ENCODE measurements at places on chromosomes 3 and 15.
A peak's percentile ranks its signal among the peaks of the same experiment; 100 is the strongest.

DNA sequence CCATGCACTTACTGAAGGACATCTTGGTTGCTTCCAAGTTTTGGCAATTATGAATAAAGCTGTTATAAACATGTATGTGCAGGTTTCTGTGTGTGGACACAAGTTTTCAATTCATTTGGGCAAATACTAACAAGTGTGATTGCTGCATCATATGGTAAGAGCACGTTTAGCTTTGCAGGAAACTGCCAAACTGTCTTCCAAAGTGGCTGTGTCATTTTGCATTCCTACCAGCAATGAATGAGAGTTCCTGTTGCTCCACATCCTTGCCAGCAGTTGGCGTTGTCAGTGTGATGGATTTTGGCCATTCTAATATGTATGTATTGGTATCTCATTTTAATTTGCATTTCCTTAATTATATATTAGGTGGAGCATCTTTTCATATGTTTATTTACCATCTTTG is 280.1 kb downstream of the SV2B start:
- DNase-seq: no peak

DNA sequence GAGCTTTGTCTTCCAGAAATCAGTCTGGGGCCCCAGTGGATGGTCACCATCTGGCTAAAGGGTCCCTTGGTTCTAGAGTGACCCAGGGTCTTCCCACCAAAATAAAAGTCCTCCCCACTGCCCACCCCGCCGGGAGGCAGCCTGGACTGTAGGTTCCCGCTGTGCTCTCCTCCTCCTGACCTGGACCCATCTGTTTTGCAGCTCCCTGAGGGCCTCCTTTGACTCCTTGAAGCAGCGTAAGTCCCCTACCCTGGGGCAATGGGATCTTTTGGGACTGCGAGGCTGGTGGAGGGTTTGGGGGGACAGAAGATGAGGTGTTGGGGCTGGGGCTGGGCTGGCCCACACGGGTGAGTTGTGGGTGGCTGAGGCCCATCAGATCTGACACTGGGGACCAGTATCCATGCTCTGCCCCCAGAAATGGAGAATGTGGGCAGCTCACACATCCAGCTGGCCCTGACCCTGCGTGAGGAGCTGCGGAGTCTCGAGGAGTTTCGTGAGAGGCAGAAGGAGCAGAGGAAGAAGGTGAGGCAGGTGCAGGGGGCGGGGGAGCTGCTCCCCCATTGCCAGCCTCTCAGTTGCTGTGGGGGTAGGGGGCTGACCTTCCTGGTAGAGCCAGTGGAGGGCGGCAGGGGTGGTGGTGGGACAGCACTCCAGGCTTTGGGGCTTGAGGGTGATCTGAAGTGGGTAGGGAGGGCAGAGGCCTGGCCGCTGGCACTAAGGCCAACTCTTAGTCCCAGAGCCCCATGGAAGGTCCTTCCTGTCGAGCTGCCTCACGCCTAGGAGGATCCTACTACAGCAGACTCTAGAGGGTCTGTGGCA is 30.4 kb downstream of the PSTPIP1 start:
- no peak for DNase-seq

- no peak for DNase-seq
These were observed 7.1 kb downstream of the CLRN1 start for GRCh38 chr3:150965436-150965835.

- DNase-seq: no peak
These were observed 69.2 kb downstream of the MEIS2 start for GRCh38 chr15:37031198-37031597.

DNA sequence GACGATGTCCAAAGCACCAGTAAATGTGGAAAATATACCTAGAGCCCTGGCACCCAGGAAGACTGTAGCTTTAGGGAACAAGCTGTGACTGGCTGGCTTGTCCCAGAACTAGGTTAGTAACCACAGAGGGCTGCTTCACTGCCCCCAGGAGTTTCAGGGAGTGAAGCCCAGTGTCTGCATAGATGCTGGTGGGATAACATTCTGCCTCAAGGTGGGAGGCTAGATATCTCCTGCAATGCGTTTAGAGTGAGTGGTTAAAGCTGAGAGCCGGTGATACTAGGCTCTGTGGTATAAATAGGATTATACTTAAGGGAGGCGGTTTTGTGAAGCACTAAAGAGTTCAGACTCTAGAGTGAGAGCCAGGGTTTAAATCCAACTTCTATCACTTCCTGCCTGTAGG is 11.7 kb upstream of the CP start:
- no peak for DNase-seq

DNA sequence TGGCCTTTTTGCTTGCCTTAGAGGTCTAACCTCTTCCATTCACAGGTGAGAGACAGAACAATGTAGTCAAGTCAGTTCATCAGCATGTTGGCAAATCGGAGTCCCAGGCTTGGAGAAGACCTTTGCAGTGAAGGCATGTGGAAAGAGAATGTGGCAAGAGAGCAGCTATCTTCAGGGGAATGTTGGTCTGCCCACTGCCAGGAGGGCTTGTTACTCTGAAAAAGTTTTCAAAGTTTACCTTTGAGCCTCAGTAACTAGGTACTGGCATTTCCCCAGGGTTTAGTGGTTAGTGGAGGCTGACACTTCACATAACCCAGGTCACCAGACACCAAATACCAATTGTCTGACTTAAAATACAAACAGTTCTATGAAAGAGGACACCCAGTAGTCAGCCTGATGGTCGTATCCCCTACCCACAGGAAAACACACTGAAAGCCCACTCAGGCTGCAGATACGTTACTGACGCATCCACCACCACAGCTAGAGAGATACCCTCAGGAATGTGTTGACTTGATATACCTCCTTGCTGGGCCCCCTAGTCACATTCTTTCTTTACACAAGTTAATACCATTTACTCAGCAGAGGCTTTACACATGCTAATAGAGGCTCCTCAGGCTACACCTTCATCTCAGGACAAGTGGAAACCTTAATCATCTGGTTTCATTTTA is 9.7 kb upstream of the ARID3B start:
- no peak for DNase-seq

GRCh38 chr3:98432575-98432974 is 30.4 kb upstream of the OR5K1 start:
- no peak for DNase-seq

DNA sequence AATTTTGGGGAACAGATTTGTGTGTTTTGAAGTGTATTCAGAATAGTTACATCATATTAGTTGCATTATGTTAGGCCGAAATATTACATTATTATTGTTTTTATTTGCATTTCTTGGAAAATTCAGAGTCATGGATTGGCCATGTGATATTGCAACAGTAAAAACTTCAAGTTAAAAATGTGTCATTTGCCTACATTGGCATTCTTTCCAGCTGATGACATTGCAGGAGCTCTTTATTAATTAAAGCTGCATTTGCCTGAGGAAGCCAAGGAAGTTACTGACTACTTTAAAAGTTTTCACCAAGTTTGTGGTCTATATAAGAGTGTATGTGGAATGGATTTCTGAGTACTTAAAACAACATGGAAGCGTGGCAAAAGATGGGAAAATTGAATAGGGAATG is 726.4 kb upstream of the SGO1 start:
- no peak for DNase-seq

DNA sequence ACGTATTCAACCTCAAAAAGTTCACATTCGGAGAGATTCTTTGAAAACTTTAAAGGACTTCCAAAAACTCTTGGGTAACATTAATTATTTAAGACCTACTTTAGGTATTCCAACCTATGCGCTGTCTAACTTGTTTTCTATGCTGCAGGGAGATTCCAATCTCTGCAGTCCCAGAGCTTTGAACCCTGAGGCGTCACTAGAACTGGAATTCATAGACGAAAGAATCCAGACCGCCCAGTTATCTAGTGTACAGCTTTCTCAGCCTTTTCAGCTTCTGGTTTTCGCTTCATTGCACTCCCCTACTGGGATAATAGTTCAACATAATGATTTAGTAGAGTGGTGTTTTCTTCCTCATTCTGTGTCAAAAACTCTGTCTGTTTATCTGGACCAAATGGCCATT is 711.3 kb downstream of the ROBO1 start:
- no peak for DNase-seq

DNA sequence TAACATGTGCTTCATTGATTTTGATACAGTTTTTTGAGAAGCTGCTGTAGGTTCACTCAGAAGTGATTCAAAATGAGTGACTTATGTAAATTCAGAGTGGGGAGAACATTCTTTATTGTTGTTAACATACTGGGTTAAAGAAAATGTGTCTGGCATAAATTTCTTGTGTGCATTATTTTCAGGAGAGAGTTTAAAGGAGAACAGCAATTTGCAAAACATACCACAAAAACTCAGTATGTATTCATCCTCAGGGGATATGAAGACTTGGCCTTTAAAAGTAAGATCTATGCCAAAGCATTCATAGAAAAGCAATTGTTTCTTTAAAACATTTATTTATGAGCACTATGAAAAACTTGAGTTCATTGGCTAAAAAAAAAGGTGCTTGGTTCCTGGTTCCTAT is 1089.8 kb downstream of the ROBO2 start:
- DNase-seq: no peak

DNA sequence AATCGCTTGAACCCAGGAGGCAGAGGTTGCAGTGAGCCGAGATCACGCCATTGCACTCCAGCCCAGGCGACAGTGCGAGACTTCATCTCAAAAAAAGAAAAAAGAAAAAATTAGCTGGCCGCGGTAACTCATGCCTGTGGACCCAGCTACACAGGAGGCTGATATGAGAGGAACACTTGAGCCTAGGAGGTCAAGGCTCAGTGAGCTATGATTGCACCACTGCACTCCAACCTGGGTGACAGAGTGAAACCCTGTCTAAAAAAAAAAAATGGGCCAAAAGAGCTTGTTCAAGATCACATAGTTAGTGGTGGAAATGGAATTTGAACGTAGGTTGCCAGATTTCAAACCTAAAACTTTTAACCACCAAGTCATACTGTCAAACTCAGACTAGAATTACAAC is 46.2 kb upstream of the PPP4R2 start:
- DNase-seq: no peak

GRCh38 chr3:64368257-64369020 is 143.2 kb upstream of the PRICKLE2 start:
- DNase-seq: no peak

DNA sequence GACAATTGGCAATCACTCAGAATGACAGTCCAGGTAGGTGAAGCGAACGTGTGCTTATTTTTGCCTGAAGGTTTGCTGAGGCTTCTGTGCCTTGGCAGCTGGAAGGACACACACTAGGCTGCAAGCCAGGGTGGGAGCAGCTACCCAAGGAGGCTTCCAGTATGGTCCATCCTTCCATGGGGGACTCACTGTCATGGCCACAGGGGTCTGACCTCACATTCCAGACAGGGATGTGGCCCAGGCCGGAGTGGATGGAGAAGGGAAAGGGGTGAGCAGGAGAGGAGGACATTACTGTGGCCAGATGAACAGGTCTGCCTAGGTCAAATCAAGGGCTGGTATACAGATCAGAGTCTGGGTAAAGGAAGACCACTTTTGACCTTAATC is 247.7 kb downstream of the ADAMTS17 start:
- no peak for DNase-seq

DNA sequence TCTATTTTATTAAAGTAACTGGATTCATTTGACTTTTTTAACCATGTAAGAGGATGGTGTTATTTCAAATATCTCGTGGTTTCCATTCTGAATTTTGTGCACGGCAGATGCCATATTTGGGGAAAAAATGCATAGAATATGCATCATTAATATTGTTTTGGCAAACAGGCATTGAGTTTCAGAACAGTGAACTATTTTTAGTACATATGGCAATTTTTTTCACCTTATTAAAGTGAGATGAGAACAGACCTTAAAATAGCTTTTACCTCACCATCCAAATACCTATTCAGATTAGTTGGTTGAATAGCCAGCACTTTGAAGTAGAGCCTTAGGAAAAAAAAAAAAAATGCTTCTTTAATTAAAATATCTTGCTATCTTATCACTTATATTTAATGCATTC is 117.3 kb upstream of the FLNB start:
- DNase-seq: no peak

GRCh38 chr15:68031404-68031803 is 22.7 kb upstream of the PIAS1 start:
- DNase-seq: no peak

- DNase-seq: no peak
These were observed 61.9 kb upstream of the CBLB start for GRCh38 chr3:105930733-105931132.

GRCh38 chr3:9266716-9267115 is 17.3 kb upstream of the SRGAP3 start:
- DNase-seq: no peak

- no peak for DNase-seq
These were observed 4.6 kb downstream of the LSG1 start for GRCh38 chr3:194667363-194667762.

GRCh38 chr3:71441925-71442651 is 141.4 kb downstream of the FOXP1 start:
- no peak for DNase-seq

GRCh38 chr3:196220991-196221390 is 4.7 kb downstream of the SLC51A start:
- no peak for DNase-seq

GRCh38 chr3:4748701-4749378 is 230.4 kb upstream of the BHLHE40 start:
- no peak for DNase-seq

GRCh38 chr15:78709263-78709882 is 68.4 kb upstream of the CHRNB4 start:
- peak; percentile 33 for DNase-seq

GRCh38 chr15:75030023-75030413 is 6.6 kb downstream of the PPCDC start:
- DNase-seq: no peak

All from stimulated activated CD8-positive, alpha-beta memory T cell treated with anti-CD3 and anti-CD28 coated beads, Interleukin-12 subunit alpha, Interleukin-12 subunit beta, amount 100 ng/mL, for 1 hour (primary cell).